ENCODE measurements at places on chromosomes 2 and 18.
A peak's percentile ranks its signal among the peaks of the same experiment; 100 is the strongest.

DNA sequence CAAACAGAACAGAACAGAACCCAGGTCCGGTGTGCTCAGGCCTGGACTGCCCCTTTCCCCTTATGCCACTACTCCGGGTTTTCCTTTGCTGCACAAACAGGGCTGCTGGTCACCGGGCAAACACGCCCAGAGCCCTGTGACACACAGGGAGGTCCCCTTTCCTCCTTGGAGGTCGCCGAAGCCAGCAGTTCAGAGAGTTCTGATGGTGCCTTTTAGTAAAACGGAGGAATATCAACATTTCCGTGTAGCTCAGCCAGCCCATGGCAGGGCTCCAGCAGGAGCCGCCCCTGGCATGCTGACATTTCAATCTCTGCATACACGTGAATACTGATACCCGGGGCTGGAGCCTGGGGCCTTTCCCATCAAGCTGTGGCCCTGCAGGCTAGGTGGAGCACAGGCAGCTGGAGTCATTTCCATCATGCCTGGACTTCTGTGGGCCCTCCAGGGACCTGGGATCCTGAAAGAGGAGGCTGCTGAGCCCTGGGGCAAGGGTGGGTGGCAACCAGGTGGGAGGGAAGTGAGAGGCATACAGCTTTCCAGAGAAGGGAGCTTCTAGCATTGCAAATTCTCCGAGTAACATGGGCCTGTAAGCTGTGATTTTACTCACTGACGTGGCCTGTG lies 91.4 kb upstream of the PXDN start:
- DNase-seq: no peak

- no peak for DNase-seq
Observed at GRCh38 chr2:86066915-86067314, 38.8 kb downstream of the POLR1A start.

- no peak for DNase-seq
Observed at GRCh38 chr2:107721178-107721577, 105.5 kb upstream of the RGPD4 start.

GRCh38 chr2:138760676-138761075 lies 19.5 kb downstream of the NXPH2 start:
- DNase-seq: no peak

- no peak for DNase-seq
Observed at GRCh38 chr2:181123798-181124231, 143.4 kb downstream of the UBE2E3 start.

- no peak for DNase-seq
Observed at GRCh38 chr2:8368463-8368862, 313.4 kb upstream of the ID2 start.

DNA sequence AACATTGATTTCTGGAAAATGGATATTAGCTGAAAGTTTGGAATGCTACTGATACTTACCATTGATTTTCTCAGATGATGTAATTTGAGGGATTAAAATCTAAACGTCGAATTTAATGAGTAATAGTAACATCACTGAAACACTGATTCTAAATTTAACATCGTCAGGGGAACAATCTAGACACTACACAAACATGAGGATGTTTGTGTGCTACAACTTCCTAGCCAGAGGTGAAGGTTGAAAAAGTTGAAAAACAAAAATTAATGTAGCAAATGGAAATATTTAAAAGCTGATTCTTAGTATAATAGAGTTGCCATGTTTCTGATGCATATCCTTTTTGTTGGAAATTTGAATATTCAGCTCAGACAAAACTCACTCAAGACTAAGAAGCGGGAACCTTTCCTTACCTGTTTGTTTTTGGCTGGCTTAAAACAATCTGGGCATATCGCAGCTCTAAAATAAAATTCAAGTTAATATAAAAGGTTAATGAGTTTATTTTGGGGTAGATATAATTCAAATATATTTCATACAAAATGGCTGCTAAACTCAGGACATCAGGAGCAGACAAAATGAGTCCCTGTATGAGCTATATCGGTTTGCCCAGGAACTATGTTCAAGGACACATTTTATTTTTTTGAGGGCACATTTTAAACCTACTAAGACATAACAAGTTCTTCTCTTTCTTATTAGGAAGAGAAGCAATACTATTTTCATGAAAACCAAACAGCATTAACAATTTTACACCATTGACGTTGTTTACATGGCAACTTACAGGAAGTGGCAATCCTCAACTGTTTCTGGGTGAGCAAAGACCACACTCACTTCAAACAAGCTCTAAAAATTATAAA lies 52.6 kb upstream of the PEX13 start:
- DNase-seq: no peak

DNA sequence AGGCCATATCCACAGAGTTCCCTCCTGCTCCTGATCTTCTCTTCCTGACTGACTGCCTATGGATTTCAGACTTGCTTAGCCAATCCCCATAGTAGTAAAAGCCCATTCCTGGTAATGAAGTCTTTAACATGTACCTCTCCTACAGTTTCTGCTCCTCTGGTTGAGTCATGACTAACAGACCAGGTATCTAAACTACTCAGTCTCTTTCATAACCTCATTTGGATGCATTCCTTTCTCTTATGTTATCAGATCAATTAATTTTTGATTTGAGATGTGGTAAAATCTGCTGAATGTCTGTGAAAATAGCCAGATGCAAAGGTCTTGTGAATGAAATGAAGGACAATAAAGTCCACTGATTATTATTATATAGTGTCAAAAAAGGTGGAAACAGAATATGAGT lies 198.0 kb downstream of the NBAS start:
- no peak for DNase-seq

- no peak for DNase-seq
Observed at GRCh38 chr2:240142859-240143258, 2.4 kb upstream of the OTOS start.

GRCh38 chr2:110678457-110679336 lies 834 bp upstream of the BUB1 start:
- DNase-seq: peak; percentile 35

GRCh38 chr18:61833387-61833786 lies 59.4 kb downstream of the RNF152 start:
- no peak for DNase-seq

All from NCI-H526 treated with DMSO at 0.1 percent for 48 hours (cell line).